ENCODE measurements at places on chromosomes 4 and X. TPM values are rescaled to one million over a fixed set of nuclear protein-coding genes. Genes with fewer than 3 reads are reported as not detected.

DNA sequence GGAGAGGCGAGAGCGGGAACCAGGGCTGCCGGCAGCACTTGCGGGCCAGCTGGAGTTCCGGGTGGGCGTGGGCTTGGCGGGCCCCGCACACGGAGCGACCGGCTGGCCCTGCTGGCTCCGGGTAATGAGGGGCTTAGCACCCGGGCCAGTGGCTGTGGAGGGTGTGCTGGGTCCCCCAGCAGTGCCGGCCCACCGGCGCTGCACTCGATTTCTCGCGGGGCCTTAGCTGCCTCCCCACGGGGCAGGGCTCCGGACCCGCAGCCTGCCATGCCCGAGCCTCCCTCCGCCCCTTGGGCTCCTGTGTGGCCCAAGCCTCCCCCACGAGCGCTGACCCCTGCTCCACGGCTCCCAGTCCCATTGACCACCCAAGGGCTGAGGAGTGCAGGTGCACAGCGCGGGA lies 25.2 kb upstream of the KIT start:
- DNase-seq: no peak

- DNase-seq: no peak
Measured at GRCh38 chr4:156954587-156954986, 17.0 kb downstream of the PDGFC start.

- no peak for DNase-seq
Measured at GRCh38 chrX:134732152-134732551, 73.9 kb upstream of the PLAC1 start.

DNA sequence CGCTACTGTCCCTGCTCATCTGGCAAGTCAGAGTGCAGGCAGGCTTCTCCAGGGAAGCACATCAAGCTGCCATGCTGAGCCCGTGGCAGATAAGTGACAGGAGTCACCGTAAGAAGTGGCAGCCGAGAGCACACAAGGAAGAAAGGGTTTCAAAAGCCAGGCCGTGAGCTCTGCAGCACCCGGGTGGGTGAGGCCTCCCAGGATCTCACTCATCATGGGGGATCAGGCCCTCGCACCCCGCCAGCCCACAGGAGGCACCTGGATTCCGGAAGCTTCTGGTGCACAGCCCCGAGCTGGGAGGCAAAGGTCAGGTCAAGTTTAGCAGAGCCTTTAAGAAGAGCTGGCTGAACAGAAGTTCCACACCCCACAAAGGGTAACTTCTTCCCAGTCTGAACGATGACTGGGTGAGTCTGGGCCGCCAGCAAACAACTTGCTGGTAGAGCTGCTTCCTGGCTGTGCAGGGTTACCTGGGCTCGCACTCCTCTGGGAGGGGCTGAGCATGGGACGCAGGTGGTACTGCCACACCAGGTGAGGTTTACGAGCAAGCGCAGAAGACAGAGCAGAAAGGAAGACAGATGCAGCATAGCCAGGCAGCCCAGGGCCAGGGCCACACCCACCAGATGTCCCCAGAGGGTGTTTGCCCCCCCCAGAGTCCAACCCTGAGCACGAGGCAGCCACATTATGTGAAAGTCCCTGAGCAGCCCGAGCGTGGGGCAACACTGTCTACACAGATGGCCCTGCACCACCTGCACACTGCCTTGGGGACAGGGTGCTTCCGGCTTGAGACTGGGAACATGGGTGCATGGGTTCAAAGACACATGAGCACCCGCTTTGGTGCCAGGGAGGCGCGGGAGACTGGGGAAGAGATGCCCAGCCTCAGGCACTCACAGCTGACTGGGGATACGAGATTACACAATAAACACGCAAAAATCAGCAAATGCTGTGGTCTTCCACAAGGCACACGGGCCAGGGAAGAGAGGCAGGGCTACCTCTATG lies 7.7 kb downstream of the CCNQ start:
- DNase-seq: no peak

The LDB2 gene
- 26.4 TPM for total RNA-seq

The MID2 gene
- total RNA-seq: 20.8 TPM

The ATP8A1 gene
- total RNA-seq: 59.4 TPM

Measured in tibial nerve (tissue), 4 donors.